ENCODE measurements at places on chromosomes 4 and X.

DNA sequence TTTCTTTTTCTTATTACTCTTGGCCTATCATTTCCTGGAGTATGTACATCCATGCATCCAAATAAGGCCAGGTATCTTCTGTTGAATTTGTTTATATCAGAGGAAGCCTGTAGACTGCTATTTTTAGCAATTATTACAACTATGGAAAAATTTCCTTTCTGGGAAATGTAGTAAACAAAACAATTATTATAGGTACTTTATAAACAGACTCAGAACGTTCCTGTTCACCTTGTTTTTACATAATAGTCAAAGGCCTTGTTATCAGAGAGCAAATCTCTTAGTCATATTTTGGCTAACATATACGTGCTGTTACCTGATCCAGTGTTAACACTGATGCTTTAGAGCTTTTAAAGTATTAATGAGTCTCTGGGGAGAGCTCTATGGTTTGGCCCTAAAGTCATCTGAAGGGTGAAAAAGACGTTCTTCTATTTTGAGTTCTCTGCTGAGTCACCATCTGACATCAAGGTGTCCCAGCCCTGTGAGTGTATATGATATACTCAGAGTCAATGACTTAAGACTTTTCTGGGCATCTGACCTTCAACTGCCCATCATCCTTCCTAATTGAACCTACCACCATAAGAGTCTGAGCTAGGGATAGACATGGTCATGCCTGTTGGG is 7.3 kb downstream of the SPARCL1 start:
- H3K27ac ChIP-seq = no peak overlapping the region
- peaks cover 10% of the 10 kb centered on the region for H3K4me1 ChIP-seq
- no peaks in the 10 kb centered on the region for H3K27me3 ChIP-seq
- H3K36me3 ChIP-seq = no peaks in the 10 kb centered on the region
- no peak for DNase-seq

DNA sequence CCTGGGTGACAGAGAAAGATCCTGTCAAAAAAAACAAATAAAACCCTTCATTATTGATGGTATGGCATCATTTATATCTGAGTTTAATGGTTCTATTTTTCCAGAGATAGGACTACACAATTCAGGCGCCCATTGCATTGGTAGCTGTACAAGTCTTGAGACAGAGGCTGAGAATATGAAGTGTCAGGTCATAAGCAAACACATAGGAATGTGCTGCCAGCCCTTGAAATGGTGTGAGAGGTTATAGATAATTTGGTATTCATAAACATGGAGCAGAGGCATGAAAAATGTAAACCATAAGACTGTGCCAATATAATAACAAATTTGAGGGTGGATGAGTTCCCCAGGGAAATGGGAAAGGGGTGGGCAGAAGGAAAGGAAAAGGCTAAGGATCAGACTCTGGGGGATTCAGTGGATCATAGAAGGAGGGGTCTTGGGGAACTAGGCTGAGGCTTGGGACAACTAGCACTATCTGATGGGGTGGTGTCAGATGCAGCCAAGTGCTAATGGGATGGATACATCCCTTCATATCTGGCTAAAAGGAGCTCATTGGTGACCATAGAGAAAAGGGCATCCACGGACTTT is 50.8 kb downstream of the MAOA start:
- H3K36me3 ChIP-seq = no peaks in the 10 kb centered on the region
- H3K4me1 ChIP-seq = peaks cover 21% of the 10 kb centered on the region
- H3K4me3 ChIP-seq = no peak overlapping the region
- no peaks in the 10 kb centered on the region for H3K27me3 ChIP-seq

DNA sequence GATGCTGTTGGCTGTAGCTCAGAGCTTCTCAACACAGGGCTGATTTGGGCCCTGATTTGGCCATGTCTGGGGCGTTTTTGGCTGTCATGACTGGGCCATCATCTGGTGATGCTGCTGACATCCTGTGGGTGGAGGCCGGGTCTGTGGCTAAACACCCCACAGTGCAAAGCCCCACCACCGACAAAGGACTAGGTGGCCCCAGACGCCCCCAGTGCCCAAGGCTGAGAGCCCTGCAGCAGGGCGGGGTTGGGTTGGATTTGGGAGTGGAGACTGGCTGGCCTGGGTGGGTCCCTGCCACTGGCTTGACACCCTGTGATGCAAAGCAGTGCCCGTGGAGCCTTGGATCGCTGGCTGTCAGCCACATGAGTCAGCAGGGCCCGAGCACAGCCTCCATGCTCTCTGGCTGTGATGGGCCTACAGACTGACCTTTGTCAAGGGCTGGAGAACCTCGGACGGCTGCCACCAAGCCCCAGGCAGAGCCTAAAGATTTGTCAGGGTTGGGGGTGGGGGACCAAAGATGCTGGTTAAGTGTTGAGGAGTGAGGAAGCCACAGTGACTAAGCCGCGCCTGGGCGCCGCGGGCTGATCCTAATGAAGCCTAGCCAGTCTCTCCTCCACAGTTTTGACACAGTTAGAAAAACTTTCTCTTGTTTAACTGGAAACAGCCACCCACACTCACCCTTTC is 28.3 kb downstream of the CYTL1 start:
- no peak for DNase-seq
- H3K4me1 ChIP-seq = no peaks in the 10 kb centered on the region
- no peak overlapping the region for H3K4me3 ChIP-seq
- no peak overlapping the region for H3K27ac ChIP-seq
- H3K27me3 ChIP-seq = no peaks in the 10 kb centered on the region

- H3K4me1 ChIP-seq = no peaks in the 10 kb centered on the region
- no peak overlapping the region for H3K4me3 ChIP-seq
- no peak overlapping the region for H3K27ac ChIP-seq
- peak; percentile 22 for DNase-seq
- H3K27me3 ChIP-seq = peaks cover 18% of the 10 kb centered on the region
- H3K36me3 ChIP-seq = no peaks in the 10 kb centered on the region
These were observed 6.0 kb upstream of the DUSP9 start for GRCh38 chrX:153640736-153641575.

GRCh38 chr4:173919861-173920260 is 363.6 kb downstream of the FBXO8 start:
- no peaks in the 10 kb centered on the region for H3K27me3 ChIP-seq
- no peaks in the 10 kb centered on the region for H3K36me3 ChIP-seq
- H3K4me1 ChIP-seq = no peaks in the 10 kb centered on the region
- no peak for DNase-seq
- no peak overlapping the region for H3K27ac ChIP-seq

DNA sequence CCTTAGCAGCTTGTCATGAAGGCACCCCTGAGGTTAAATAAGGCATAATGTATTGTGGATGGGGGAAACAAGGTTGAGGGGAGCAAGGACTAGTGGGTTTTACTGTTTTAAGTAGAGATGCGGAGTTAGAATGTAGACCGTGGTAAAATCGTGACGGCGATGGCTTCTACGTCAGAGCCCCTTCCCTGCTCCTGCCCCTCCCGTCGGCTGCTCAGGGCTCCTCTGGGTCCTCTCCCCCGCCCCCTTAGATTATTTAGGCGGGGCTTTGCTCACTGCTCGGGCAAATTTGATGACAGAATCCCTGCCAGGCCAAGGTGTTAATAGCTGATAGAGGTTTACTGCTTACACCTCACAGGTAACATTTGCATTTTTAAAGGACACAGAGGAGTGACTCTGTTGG is 2.3 kb downstream of the FRMPD3 start:
- H3K4me3 ChIP-seq = no peak overlapping the region
- no peaks in the 10 kb centered on the region for H3K4me1 ChIP-seq
- no peak for DNase-seq
- peaks cover 7% of the 10 kb centered on the region for H3K27me3 ChIP-seq
- no peaks in the 10 kb centered on the region for H3K36me3 ChIP-seq
- H3K27ac ChIP-seq = no peak overlapping the region

DNA sequence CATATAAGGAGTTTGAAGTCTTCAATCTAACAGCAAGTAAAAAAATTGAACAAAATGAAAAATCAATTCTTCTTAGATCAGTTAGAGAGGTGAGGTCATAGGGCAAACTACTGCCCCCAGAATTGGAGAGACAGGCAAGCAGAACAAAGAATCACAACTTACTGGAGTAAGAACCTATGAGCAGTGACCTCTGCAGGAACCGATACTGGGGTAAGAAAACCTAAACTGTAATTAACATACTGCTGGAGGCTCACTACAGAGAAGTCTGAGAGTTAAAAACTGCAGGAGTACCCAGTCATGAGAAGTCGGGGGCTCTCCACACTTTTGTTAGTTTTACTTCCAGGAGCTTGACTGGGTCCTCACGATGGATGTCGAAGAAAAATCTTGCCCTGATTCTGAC is 16.0 kb downstream of the CLDN22 start:
- no peak for DNase-seq
- peaks cover 7% of the 10 kb centered on the region for H3K36me3 ChIP-seq
- H3K27ac ChIP-seq = no peak overlapping the region
- H3K4me3 ChIP-seq = no peak overlapping the region

- H3K4me3 ChIP-seq = no peak overlapping the region
- no peak overlapping the region for H3K27ac ChIP-seq
- peaks cover 4% of the 10 kb centered on the region for H3K4me1 ChIP-seq
- no peaks in the 10 kb centered on the region for H3K27me3 ChIP-seq
- DNase-seq = no peak
These were observed 106.6 kb upstream of the PCDH18 start for GRCh38 chr4:137638934-137639333.

- no peak overlapping the region for H3K27ac ChIP-seq
- DNase-seq = no peak
- peaks cover 36% of the 10 kb centered on the region for H3K36me3 ChIP-seq
- H3K27me3 ChIP-seq = no peaks in the 10 kb centered on the region
These were observed 10.6 kb downstream of the TMEM156 start for GRCh38 chr4:39021631-39022030.

GRCh38 chr4:8009710-8010511 is 70.2 kb upstream of the AFAP1 start:
- H3K27me3 ChIP-seq = no peaks in the 10 kb centered on the region
- H3K27ac ChIP-seq = no peak overlapping the region
- no peak for DNase-seq
- H3K4me1 ChIP-seq = no peaks in the 10 kb centered on the region

DNA sequence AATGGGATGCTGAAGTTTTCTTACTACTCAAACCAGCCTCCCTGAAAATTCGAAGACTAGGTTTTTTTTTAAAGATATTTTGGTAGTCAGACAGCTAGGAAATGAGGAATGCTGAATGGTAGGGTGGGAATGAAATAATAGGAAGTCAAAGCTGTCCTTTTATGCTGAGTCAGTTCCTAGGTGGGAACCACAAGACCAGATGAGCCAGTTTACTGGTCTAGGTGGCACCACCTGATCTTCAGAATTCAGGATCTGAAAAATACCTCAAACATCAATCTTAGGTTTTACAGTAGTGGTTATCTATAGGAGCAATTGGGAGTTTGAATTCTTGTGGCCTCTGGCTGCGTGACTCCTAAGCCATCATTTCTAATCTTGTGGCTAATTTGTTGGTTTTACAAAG is 183.1 kb upstream of the GALNT7 start:
- no peak overlapping the region for H3K27ac ChIP-seq
- H3K27me3 ChIP-seq = no peaks in the 10 kb centered on the region
- peaks cover 21% of the 10 kb centered on the region for H3K4me1 ChIP-seq
- DNase-seq = no peak
- no peak overlapping the region for H3K4me3 ChIP-seq

- DNase-seq = no peak
- no peak overlapping the region for H3K4me3 ChIP-seq
- no peak overlapping the region for H3K27ac ChIP-seq
- no peaks in the 10 kb centered on the region for H3K27me3 ChIP-seq
- H3K36me3 ChIP-seq = no peaks in the 10 kb centered on the region
These were observed 1765.8 kb downstream of the PCDH7 start for GRCh38 chr4:32485956-32486355.

GRCh38 chr4:83490876-83491450 is 6.1 kb upstream of the ABRAXAS1 start:
- no peak for DNase-seq
- no peak overlapping the region for H3K4me3 ChIP-seq
- no peaks in the 10 kb centered on the region for H3K27me3 ChIP-seq
- no peaks in the 10 kb centered on the region for H3K36me3 ChIP-seq

- no peaks in the 10 kb centered on the region for H3K27me3 ChIP-seq
- no peak overlapping the region for H3K4me3 ChIP-seq
- no peaks in the 10 kb centered on the region for H3K36me3 ChIP-seq
- H3K4me1 ChIP-seq = peaks cover 6% of the 10 kb centered on the region
These were observed 6.8 kb upstream of the FGF2 start for GRCh38 chr4:122819708-122820449.

GRCh38 chr4:101067383-101067782 is 279.9 kb downstream of the PPP3CA start:
- H3K27ac ChIP-seq = no peak overlapping the region
- H3K27me3 ChIP-seq = no peaks in the 10 kb centered on the region
- H3K4me1 ChIP-seq = no peaks in the 10 kb centered on the region
- DNase-seq = no peak
- H3K4me3 ChIP-seq = no peak overlapping the region

DNA sequence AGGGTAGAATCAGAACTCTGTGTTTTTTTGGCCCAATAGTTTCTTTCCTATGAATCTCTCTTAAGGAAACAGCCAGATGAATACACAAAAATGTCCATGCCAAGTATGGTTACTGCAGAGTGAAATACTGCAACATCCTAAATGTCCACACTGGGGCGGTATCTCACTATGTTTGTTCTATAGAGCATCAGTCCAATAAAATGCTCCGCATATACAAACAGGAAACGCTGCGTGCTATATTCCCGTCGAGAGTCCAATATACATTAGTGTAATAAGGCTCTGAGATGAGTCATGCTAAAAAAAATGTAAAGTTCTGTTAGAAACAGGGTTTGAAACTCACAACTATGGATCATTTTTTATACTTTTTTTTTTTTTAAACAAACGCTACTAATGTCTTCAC is 72.9 kb upstream of the ENOX2 start:
- H3K36me3 ChIP-seq = no peaks in the 10 kb centered on the region
- no peaks in the 10 kb centered on the region for H3K27me3 ChIP-seq
- H3K4me1 ChIP-seq = no peaks in the 10 kb centered on the region
- DNase-seq = no peak

- no peaks in the 10 kb centered on the region for H3K27me3 ChIP-seq
- no peak overlapping the region for H3K27ac ChIP-seq
- no peak overlapping the region for H3K4me3 ChIP-seq
- no peak for DNase-seq
- no peaks in the 10 kb centered on the region for H3K36me3 ChIP-seq
These were observed 283.8 kb downstream of the CRLF2 start for GRCh38 chrX:928606-929005.

DNA sequence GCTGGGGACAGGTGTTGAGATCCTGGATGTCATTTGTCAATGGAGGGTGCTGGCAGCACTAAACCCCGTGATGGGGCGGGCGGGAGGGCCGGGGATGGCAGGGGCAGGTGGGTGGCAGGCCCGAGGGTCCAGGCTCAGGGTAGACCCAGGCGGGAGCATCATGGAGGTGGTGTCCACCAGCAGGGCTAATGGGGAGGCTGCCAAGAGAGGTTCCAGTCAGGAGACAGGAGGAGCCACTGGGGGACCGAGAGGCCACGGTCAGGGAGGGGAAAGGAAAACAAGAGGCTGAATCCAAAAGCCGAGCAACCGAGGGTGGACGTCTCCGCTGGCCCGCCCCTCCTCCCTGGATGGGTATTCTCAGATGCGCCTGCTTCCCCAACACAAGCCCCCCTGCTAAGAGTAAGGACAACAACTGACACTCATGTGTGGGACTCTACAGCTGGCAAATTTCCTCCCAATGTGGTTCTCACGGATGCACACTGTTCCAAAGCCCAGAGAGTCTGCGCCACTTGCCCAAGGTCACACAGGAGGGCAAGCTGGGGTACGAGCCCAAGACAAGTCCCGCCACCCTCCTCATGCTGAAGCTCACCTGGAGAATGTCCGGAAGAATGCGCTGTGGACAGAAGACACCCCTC is 132.0 kb downstream of the CPZ start:
- H3K4me3 ChIP-seq = no peak overlapping the region
- no peak overlapping the region for H3K27ac ChIP-seq
- H3K27me3 ChIP-seq = peaks cover 64% of the 10 kb centered on the region
